Smooth muscle cell of the brain vasculature (primary cell): ENCODE measurements at places on chromosomes 5 and 9.

DNA sequence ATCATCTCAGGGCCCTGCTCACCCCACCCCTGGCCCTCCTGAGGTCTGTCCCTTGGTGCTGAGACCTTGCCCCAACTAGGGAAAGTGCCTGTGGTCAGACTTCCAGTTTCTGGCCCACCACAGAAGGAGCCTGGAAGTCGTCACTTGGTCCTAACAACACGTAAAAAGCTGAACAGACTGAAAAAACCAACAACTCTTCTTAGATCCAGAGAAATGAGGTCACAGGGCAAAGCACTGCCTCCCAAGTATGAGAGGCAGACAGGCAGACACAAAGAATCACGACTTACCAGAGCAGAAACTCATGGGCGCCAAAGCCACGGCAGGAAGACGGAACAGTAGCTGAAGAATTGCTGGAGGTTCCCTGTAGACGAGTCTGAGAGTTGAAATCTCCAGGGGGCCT lies 38.5 kb downstream of the OR2V1 start:
- DNase-seq = no peak

DNA sequence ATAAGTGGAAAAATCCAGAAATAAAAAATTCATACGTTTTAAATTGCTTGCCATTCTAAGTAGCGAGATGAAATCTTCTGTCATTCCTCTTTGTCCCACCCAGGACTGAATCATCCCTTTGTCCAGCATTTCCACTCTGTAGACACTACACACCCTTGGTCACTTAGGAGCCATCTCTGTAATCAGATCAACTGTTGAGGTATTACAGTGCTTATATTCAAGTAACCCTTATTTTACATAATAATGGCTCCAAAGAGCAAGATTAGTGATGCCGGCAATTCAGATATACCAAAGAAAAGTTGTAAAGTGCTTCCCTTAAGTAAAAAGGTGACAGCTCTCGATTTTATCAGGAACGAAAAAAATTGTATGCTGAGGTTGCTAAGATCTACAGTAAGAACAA lies 60.4 kb downstream of the TRIM36 start:
- no peak for DNase-seq

GRCh38 chr9:108239696-108240321 lies 616.0 kb downstream of the ACTL7B start:
- DNase-seq = no peak

GRCh38 chr5:149886060-149886459 lies 58.5 kb downstream of the PDE6A start:
- DNase-seq = no peak

- no peak for DNase-seq
Measured at GRCh38 chr9:69279084-69279731, 45.8 kb upstream of the ENTREP1 start.

GRCh38 chr5:17802256-17802655 lies 168.0 kb downstream of the TAF11L14 start:
- DNase-seq = peak; percentile 57
